Fibroblast of lung (primary cell): ENCODE measurements at places on chromosomes 3 and 15.
A peak's percentile ranks its signal among the peaks of the same experiment; 100 is the strongest.

DNA sequence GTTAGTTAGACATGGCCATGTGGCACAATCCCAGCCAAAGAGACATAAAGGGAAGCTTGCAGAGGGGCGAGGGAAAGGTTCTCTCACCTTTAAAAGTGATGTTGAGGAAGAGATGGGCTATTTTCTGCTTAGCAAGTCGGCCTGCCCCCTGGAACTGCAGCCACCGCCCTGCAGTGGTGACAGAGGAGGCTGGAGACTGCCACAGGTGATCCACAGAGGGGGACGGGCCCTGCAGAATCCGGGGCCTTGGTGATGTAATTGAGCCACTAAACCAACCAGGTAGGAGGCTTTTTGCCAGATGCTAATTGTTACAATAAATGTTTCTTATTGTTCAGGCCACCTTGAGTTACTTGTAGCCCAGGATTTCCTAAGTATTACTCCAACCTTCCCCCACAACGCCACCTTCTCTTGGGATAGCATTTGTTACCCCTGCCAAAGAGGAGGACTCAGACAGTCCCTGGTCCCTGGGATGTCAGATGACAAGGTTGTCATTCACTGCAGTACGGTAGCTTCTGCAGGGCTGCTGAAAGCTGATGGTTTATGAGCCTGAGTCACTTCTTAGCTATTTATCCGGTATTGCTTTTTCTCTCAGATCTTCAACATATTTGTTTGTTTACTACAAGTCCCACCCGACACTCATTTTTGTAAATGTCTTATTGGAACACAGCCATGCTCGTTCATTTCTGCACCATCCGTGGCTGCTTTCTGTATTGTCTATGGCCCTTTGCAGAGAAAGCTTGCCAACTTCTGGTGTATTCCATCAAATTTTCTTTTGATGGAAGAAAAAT lies 63.3 kb upstream of the SEC61A1 start:
- H3K36me3 ChIP-seq, result no peaks in the 10 kb centered on the region
- no peak overlapping the region for H3K4me3 ChIP-seq
- DNase-seq, result no peak
- H3K27me3 ChIP-seq, result peaks cover 2% of the 10 kb centered on the region

DNA sequence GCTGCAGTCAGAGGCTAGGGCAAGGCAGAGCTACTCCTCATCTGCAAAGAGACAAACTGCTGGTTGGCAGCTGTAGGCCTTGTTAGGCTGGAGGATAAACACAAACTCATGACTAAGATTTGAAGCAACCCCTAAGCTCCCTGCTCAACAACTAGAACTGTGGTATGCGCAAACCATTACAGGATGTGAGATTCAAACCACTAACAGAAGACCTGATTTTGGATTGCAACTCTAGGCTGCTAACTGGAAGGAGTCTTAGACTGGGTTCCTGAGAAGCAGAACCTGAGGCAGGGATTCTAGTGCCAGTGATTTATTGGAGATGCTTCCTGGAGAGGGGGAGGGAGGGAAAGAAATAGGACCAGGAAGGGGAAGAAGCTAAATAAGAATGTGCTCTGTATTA lies 22.5 kb downstream of the CCR4 start:
- no peak overlapping the region for H3K27ac ChIP-seq
- no peaks in the 10 kb centered on the region for H3K4me1 ChIP-seq
- H3K4me3 ChIP-seq, result no peak overlapping the region
- peak; percentile 14 for DNase-seq
- no peaks in the 10 kb centered on the region for H3K27me3 ChIP-seq
- H3K36me3 ChIP-seq, result no peaks in the 10 kb centered on the region

DNA sequence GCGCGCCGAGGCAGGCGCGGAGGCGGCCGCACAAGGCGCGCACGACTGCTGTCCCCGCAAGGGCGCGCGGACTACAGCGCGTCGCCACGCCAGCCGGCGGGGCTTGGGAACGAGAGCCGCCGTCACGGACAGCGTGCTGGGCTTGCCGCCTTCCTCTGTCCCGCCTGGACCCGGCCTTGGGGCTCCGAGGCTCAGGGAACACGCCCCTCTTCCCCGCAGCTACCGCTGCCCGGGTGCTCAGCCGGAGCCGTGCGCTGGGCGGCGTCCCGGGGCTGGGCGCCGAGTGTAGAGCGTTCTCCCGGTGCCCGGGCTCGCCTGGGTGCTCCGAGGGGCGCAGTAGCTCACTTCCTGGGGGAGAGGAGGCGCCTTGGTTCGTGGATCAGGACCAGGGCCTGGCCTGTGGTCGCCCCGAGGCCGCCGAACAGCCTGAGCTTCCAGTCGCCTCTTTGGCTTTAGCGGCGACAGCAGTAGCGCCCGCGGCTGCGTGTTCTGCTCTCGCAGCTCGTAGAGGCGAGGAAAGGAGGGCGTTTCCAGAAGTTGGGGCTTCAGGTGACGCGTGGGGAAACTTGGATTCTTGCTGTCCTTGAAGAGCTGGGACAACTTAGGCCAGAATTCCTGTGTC lies 226.7 kb upstream of the C2CD4B start:
- H3K36me3 ChIP-seq, result no peaks in the 10 kb centered on the region
- peak overlapping the region; percentile 80 for H3K27ac ChIP-seq
- H3K4me1 ChIP-seq, result peaks cover 10% of the 10 kb centered on the region
- H3K27me3 ChIP-seq, result no peaks in the 10 kb centered on the region
- peak; percentile 64 for DNase-seq

- no peak overlapping the region for H3K4me3 ChIP-seq
- H3K27ac ChIP-seq, result no peak overlapping the region
- no peaks in the 10 kb centered on the region for H3K36me3 ChIP-seq
- no peaks in the 10 kb centered on the region for H3K4me1 ChIP-seq
Measured at GRCh38 chr3:121852256-121852655, 17.2 kb downstream of the EAF2 start.

- H3K27me3 ChIP-seq, result no peaks in the 10 kb centered on the region
- H3K27ac ChIP-seq, result peak overlapping the region; percentile 53
- H3K36me3 ChIP-seq, result no peaks in the 10 kb centered on the region
- peaks cover 11% of the 10 kb centered on the region for H3K4me1 ChIP-seq
- no peak for DNase-seq
Measured at GRCh38 chr3:11186318-11186692, 32.0 kb downstream of the HRH1 start.

- H3K4me3 ChIP-seq, result peak overlapping the region; percentile 24
- H3K4me1 ChIP-seq, result peaks cover 13% of the 10 kb centered on the region
- peak; percentile 95 for DNase-seq
- H3K27me3 ChIP-seq, result no peaks in the 10 kb centered on the region
- H3K27ac ChIP-seq, result peak overlapping the region; percentile 89
Measured at GRCh38 chr3:172749230-172749965, 1.1 kb upstream of the ECT2 start.
